ENCODE measurements at places on chromosomes 1 and 21.
A peak's percentile ranks its signal among the peaks of the same experiment; 100 is the strongest.

DNA sequence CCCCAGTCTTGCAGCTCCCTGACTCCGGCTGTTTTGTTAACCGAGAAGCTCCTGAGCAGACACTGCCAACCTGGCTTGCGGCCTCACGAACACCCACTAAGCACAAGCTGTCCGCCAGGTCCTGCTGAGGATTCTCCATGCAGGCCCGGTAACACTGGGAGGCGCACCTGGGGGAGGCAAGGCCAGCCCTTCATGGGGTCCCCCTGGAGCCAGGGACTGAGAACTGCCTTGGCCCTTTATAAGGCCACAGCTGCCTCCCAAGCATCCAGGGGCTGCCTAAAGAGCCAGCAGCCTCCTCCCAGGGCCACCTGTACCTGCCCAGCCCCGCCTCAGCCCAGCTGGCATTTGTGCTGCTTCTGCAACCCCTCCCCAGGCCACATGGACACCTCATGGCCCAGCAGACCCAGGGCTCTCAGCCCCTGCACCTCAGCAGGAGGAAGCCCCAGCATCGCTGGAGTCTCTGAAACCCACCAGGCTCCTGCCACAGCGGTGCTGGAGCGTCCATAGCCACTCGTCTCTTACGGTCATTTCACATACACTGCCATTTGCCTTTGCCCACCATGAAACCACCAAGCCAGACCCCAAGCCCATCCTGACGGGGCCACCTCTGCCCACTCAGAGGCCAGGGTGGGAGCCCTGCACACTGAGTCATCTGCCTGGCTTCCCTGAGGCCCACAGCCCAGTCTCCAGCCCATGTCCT is 82.5 kb downstream of the NPHP4 start:
- no peaks in the 10 kb centered on the region for H3K4me1 ChIP-seq
- H3K27me3 ChIP-seq, result no peaks in the 10 kb centered on the region
- no peak overlapping the region for H3K27ac ChIP-seq
- H3K36me3 ChIP-seq, result no peaks in the 10 kb centered on the region

DNA sequence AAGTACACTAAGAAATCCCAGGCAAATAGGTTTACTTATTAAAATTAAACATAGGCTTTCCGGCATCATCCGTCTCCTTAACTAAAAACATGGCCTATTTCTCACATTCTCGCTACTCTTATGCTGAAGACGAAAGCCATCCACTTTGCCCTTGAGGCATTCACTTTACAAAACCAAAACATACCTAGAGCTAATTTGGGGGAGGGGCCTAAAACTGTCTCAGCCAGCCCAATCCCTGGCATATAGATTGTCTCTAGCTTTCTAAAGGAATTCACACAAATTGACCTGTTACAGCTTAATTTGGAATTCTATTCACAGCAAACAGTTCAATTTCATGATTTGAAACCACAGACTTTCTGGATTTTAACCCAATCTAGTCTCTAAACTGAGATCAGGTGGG is 34.8 kb downstream of the SLC35D1 start:
- DNase-seq, result no peak
- H3K27ac ChIP-seq, result no peak overlapping the region

- no peaks in the 10 kb centered on the region for H3K4me1 ChIP-seq
- H3K27me3 ChIP-seq, result no peaks in the 10 kb centered on the region
- no peak overlapping the region for H3K4me3 ChIP-seq
These were observed 28.4 kb upstream of the PLEKHO1 start for GRCh38 chr1:150121236-150121862.

GRCh38 chr1:109621379-109622136 is 1.9 kb downstream of the AMPD2 start:
- no peaks in the 10 kb centered on the region for H3K36me3 ChIP-seq
- H3K4me3 ChIP-seq, result peak overlapping the region; percentile 70
- peaks cover 15% of the 10 kb centered on the region for H3K4me1 ChIP-seq
